ENCODE measurements at places on chromosomes 4 and X. TPM values are rescaled to one million over a fixed set of nuclear protein-coding genes. Genes with fewer than 3 reads are reported as not detected.

Gene ZFYVE28
- 6.3 TPM for total RNA-seq

Gene ARMCX2
- 76.9 TPM for total RNA-seq

Gene IGFBP7
- total RNA-seq, result 288 TPM

Gene CXXC4
- total RNA-seq, result 5.1 TPM

Gene FGF2
- total RNA-seq, result 28.6 TPM

Gene NAP1L3
- total RNA-seq, result 25.2 TPM

All from urinary bladder (tissue), 4 donors.